ENCODE measurements at places on chromosomes 12 and 14.
A peak's percentile ranks its signal among the peaks of the same experiment; 100 is the strongest.

DNA sequence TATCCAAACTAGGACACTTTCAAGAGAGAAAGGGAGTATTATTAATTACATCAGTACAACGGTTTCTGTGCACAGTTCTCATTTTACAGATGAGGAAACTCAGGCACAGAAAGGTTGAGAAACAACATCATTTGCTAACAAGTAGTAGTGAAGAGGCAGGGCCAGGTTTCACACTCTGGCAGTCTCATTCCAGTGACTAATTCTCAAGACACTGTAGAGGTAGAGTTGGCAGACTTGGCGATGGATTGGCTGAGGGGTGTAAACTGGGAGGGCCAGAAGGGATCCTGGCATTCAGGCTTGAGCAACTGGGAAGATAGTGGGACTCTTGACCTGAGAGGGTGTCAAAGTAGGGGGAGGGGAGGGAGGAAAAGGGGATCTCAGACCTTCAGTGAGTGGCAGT lies 73.8 kb upstream of the BDKRB2 start:
- ATAC-seq = no peak

- ATAC-seq = no peak
These were observed 64.2 kb downstream of the LLPH start for GRCh38 chr12:66066137-66066928.

GRCh38 chr12:11759899-11760298 lies 110.4 kb downstream of the ETV6 start:
- no peak for ATAC-seq

- no peak for ATAC-seq
These were observed 780 bp downstream of the SERPINA4 start for GRCh38 chr14:94562022-94562421.

GRCh38 chr12:131535779-131536178 lies 175.1 kb upstream of the SFSWAP start:
- ATAC-seq = no peak

DNA sequence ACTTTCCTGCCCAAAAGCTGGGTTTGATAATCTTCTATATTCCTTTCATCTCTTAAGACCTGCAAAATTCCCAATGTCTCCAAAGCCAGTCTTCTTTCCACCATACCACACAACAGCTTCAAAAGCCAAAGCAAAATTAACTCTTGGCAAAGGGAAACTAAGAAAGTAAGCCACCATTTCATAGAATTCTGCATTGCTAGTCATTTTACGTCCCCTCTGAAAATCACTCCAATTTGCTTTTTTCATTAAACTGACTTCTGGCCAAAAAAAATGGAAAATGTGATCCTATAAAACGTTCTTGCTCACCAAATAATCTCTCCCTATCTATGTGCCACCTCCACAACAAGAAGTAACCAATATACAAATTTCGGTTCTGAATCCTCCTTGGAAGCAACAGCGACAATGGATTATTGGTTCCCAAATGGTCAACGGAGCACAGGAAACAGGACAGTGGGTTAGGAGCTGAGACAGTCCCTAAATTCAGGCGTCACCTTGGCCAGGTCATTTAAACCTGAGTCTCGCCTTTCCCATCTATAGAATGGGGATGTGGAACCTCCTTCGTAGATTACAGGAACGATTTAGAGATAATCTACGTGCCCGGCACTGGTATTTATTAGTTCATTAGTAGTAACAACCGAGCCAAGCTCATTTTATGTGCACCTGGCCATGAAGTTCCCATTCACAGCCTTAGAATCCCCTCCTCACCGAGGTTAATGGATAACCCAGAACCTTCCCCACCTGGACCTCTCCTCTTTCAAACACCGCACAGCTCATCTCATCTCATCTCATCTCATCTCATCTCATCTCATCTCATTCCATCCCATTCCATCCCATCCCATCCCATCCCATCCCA lies 1.2 kb downstream of the NT5DC3 start:
- ATAC-seq = no peak

DNA sequence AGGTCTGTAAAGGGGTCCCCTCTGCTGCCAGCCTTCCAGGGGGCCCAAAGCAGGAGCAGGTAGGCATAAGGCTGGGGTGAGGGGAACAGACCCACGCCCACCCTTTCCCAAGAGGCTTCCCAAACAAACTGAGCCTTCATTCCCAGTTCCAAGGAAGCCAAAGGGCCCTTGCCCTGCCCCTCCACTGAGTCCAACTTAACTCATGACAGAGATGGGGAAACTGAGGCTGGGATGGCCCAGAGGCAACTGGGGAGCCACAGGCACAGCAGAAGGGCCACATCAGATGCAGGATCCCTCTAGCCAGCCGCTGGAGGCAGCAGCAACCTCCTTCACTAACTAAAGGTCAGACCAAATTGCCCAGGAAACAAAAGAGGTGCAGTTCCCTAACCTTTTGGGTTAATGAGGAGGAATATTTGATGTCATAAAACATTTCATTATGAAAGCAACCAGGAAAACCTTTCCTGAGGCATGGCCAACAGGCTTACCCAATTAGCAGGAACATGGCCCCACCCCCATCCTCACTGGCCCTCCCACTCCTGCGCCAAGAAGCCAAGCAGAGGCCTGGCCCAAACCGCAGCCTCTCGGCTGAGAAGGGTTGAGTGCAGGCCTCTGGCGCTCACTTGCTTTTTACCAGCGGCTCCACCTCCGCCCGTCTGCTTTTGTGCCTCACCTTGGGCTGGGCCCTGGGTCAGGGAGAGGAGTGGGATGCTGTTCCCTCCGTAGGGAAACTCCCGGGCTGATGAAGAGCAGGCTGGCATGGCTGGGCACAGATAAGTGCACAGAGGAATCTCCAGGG lies 293.5 kb upstream of the RTL1 start:
- ATAC-seq = no peak

GRCh38 chr12:82866946-82867345 lies 180.2 kb downstream of the TMTC2 start:
- ATAC-seq = no peak

DNA sequence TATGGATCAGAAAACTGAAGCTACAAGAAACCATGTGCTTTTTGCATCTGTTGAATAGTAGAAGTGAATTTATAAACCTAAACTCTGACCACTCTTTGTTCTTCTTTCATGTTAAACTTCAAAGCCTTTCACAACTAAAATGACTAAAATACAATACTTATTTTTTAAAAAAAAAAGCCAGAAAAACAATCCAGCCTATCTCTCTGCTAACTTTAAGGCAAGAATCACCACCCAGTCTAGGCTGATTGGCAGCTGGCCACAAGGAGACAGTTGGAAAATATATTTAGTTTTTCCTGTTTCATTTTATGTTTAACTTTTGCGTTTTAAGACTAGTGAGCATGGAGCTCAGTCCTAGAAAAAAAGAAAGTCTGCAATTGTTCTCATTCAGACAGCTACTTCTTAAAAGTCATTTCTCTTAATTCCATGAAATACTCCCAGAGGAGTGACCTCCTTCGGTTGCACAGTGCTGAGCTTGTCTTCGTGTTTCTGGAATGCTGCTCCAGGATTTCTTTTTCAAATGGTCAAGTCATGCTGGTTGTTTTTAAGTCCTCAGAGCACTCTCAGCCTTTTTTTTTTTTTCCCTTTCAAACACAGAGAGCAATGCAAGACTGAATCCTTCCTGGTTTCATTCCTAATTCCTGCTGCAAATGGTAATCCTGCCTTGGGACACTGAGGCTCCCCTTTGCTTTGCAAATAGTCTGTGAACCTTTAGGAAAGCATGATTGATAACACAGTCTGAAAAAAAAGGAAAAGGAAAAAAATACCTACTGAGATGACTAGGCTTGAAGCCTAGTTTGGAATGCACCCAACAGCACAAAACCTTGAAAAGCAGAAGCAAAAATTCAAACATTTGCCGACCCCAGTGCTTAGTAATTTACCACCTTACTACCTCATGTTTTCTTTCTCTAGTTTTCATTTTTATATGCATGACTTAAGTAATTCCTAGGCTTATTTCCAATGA lies 233.3 kb upstream of the DAAM1 start:
- ATAC-seq = no peak

DNA sequence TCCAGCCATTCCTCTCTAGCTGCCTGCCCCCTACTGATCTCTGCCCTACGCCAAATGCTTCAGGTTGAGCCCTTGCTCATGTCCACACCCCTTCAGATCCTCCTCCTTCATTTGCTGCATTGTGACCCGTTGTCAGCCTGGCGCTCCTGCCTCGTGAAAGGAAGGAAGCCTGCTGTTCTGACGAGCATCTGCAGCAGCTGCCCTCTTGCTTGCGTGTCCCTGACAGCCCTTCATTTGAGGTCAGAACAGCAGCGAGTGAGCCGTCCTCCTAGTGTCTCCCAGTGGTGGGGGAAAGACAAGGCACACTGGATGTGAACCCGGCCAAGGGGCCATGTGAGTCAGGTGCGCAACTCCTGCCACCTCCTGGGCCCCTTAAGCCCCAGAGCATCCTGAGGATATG lies 3.0 kb upstream of the PIANP start:
- ATAC-seq = no peak

GRCh38 chr12:96029826-96030225 lies 5.6 kb downstream of the LTA4H start:
- no peak for ATAC-seq

DNA sequence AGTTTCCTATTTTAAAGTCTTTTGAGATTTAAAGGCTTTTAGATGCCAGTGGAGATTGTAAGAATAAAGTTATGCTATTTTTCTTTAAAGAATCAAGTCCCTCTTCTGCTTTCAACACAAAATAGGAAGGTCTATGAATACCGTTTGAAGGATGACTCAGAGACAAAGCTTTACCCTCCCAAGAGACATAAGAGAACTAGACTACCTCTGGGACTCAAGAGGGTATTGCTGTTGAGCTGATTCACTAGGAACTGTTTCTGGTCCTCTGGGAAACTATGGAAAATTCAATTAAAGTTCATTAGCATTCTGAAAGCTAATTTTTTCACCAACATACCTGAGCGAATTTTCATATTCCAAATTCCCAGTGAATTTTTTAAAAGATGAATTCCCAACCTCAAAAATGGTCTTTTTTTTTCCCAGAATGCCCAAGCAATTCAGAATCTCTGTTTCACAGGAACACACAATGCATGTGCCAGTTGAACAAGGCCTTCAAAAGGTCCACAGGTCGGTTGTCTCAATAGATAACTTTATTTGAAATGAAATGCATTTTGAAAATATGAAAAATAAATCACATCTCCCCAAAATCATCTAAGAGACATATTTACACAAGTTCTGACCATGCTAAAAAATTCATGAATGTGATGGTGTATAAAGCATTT lies 6.5 kb downstream of the PHLDA1 start:
- ATAC-seq = no peak

DNA sequence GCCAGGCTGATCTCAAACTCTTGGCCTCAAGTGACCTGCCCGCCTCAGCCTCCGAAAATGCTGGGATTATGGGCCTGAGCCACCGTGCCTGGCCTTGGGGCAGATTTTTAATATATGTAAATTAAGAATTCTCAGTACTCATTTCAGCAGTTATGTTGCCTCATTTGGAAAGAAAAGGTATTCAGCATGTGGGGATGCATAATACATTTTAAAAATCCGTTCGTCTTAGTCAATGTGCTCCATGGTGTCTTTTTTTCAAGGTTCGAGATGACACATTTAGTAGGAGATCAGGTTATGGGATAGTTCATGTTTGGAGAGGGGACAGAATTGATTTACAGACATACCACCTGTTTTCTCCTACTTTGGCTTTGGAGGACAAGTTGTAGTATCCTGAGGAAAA lies 10.2 kb downstream of the SYNE2 start:
- ATAC-seq = no peak

DNA sequence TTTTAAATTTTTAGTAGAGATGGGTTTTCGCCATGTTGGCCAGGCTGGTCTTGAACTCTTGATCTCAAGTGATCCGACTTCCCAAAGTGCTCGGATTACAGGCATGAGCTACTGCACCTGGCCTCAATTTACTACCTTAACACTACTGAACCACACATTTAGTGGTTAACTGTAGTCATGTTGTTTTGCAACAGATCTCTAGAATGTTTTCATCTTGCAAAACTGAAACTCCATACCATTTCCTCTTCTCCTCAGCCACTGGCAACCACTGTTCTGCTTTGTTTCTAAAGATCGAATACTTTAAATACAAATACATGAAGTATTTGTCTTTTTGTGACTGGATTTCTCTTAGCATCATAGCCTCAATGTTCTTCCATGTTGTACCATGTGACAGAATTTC lies 15.4 kb upstream of the SMCO2 start:
- peak; percentile 44 for ATAC-seq

- ATAC-seq = peak; percentile 84
These were observed 1180.6 kb downstream of the VRK1 start for GRCh38 chr14:97977651-97978261.

- no peak for ATAC-seq
These were observed 22.1 kb downstream of the SMOC1 start for GRCh38 chr14:69901113-69901951.

DNA sequence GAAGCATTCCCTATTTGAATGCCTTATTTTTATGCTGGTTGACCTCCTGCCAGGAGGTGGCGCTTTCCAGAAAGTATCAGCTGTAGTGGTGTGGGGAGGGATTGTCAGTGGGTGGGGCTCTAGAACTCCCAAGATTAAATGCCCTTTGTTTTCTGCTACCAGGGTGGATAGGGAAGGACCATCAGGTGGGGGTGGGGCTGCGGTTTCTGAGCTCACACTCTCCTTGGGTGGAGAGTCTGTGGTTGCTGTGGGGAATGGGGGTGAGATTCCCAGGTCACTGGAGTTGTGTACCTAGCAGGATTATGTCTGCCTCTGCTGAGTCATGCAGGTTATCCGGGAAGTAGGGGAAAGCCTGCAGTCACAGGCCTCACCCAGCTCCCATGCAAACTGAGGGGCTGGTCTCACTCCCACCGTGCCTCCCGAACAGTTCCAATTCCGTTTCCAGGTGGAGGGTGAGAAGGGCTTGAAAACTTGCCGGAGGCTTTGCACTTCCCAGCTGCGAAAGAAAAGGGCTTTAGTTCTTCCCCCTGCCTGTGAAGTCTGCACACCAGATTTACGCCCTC lies 68.3 kb downstream of the ALG10B start:
- no peak for ATAC-seq

GRCh38 chr14:40053416-40053815 lies 621.2 kb upstream of the FBXO33 start:
- no peak for ATAC-seq

DNA sequence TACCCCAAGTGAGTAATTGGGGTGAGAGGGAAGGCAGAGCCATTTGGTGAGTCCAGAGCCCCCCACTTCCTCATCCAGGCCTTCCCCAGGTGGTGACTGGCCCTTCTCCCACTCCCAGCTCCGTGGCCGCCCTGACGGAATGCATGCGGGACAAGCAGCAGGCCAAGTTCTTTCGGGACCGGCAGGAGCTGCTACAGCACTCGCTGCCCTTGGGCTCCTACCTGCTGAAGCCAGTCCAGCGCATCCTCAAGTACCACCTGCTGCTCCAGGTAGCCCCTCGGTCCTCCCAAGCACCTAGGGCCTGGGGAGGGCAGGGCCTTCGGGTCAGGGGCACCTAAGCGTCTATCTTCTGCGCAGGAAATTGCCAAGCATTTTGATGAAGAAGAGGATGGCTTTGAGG lies 26.5 kb downstream of the PLEKHG3 start:
- no peak for ATAC-seq
